ENCODE measurements at places on chromosomes 3 and 15.

- no peak for DNase-seq
Observed at GRCh38 chr3:62132027-62132602, 241.2 kb downstream of the FEZF2 start.

- no peak for DNase-seq
Observed at GRCh38 chr15:91408476-91409076, 308.5 kb downstream of the SV2B start.

DNA sequence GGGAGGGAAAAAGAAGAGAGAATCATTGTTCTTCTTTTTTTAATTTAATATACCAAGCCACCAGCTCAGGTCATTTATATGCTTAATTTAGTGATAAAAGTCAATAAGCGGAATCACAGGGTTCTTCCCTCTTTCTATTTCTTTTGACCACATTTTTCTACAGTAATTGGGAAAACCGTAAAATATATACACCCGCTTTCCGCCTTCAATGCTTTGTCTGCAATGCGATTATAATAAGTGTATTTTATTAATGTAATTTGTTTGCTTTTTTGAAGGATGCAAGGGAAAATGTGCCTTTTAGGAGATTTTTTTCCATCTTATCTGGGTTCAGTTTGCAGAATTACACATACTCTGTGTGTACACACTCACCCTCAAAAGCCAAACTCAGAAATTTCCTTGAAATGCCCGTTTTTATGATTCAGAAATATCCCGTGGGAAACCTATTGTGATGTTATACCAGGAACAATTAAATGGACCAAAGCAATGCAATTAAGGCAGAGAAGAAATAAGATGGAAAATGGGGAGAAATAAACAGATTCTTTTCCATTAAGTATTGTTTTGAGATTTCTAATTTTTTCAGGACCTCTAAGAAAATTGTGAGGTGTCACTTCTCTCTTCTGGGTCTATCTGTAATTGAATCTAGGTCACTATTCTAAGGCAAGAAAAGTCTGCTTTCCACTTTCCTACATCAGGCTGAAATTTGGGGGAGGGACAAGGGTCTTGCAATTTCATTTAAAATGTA lies 8.3 kb downstream of the SOX14 start:
- DNase-seq = no peak

DNA sequence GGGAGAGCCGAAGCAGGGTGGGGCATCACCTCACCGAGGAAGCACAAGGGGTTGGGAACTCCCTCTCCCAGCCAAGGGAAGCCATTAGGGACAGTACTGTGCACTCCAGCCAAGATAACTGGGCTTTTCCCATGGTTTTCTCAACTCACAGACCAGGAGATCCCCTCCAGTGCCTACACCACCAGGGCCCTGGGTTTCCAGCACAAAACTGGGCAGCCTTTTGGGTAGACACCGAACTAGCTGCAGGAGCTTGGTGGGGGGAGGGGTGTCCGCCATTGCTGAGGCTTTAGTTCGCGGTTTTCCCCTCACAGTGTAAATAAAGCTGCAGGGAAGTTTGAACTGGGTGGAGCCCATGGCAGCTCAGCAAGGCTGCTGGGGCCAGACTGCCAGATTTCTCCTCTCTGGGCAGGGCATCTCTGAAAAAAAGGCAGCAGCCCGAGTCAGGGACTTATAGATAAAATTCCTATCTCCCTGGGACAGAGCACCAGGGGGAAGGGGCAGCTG lies 129.6 kb upstream of the LMCD1 start:
- no peak for DNase-seq

GRCh38 chr3:23880703-23881339 lies 36.0 kb downstream of the NKIRAS1 start:
- no peak for DNase-seq

DNA sequence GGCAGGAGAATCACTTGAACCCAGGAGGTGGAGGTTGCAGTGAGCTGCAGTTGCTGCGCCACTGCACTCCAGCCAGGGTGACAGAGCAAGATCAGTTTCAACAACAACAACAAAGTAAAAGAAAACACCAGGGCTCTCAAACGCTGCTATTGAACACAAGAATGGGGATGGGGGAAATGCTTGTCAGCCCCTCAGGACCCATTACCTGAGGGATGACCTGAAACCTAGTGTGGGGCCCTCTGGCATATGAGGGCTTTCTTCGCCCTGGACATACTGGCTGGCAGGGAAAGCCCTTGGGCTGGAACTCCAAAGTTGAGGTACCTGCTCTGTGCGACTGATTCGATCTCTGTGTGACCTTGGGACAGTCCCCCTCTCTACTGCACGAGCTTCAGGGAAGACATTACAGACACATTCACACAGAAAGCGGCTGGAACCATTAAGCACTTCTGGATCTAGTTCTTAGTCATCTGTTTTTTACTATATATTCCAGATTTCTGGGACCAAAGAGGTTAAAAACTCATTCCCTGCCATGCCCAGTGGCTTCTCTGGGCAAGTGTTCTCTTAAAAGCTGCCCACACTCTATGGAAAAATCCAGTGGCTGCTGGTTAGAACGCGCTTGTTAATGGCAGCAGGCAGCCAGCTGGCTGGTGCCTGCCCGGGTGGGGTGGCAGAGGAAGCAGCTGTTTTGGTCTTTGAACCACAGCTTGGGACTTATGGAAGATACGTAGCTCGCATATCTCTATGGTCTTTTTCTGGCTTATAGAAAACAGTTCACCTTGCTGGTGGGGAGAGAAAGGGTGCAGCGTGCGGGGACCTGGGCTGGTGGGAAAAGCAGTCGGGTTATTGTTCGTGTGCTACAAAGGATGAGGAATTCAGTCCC lies 57.2 kb downstream of the ATP1B3 start:
- no peak for DNase-seq

GRCh38 chr3:18424729-18425640 lies at the start of gene SATB1:
TSS of gene SATB1 (minus strand) at chr3:18425339. CDS start at chr3:18420967, 4,372 bp downstream.
- no peak for DNase-seq

DNA sequence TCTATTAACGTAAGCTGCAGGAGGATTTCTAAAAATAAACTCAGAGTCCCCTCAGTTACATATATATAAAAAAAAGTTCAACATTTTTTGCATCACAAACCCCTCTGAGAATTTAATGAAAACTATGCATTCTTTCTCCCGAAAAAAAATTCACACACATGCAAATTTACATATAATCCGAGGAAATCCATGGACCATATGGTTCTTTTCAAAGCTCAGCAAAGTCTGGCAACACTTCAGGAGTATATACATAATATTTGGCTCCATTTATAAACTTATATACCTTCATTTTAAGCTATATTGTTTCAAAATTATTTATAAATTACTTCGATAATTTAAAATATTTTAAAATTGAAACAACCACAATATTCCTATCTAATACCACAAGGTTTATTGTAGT lies 140.7 kb upstream of the PLXND1 start:
- no peak for DNase-seq

DNA sequence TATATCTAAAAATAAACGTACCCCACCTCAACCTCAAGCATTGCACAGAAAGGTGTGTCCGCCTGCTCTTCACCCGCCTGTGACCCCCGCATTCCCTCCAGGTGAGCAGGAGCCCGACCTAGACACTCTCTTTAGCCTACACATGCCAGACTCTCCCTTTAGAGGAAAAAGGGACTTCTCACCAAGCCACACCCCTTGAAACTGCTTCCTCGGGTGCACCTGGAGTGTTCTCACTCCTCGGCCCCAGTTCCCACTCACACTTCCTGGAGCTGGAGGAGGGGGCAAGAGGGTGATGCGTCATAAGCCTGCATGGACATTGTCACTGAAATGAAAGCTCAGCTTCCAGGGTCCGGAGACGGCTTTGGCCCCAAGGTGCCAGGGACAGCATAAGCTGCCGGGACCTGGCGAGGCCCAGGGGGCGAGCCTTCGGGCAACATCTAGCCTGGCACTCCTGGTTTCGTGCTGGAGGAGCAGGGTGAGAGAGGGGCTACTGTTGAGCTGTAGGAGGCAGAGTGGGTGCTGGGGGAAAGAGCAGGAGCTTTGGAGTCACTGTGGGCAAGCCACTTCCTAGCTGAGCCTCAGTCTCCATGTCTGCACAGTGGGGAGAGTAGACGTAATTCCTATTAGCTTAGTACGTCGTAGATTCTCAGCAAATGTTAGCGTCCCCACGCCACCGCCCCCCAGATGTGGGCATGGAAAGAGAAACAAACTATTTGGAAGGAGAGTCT lies 9.8 kb upstream of the MUC4 start:
- DNase-seq = no peak

- DNase-seq = no peak
Observed at GRCh38 chr3:174524203-174524602, 334.9 kb upstream of the NAALADL2 start.

GRCh38 chr3:60336061-60336460 lies 915.2 kb downstream of the FHIT start:
- no peak for DNase-seq

- no peak for DNase-seq
Observed at GRCh38 chr15:74901612-74902063, 5.0 kb downstream of the FAM219B start.

- DNase-seq = no peak
Observed at GRCh38 chr3:127614928-127615589, 13.9 kb upstream of the PODXL2 start.

DNA sequence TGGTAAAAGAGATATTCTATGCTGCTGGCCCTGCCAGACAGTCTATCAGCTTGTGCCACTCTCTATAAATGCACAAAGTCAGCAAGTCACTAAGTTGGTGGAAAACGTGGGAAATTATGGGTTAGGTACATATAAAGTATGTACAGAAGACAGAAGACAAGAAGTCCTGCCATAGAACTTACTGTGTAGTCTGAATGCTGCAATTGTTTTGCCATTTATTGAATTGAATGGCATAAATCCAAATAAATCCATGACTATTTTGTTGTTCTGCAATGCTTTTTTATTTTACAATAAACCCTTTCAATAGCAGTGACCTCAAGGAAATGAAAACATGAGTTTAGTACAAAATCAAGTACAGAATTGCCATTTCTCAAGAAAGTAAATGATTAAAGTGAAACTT lies 34.1 kb upstream of the TM4SF1 start:
- no peak for DNase-seq

DNA sequence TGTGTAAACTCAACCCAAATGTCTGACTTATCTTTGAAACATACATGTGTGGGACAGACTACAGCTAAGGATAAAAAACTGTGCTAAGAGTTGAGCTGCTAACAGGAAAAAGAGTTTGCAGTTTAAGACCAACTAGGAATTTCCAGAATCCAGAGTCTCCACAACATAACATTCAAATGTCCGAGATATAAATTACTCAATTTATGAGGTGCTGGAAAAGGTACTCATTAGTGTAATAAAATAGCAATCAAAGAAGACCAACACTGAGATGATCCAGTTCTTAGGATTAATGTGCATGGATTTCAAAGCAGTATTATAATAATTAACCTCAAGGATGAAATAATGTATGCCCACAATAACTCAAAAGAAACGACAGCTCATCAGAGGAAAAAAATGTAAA lies 426.5 kb upstream of the KCNMB2 start:
- no peak for DNase-seq

DNA sequence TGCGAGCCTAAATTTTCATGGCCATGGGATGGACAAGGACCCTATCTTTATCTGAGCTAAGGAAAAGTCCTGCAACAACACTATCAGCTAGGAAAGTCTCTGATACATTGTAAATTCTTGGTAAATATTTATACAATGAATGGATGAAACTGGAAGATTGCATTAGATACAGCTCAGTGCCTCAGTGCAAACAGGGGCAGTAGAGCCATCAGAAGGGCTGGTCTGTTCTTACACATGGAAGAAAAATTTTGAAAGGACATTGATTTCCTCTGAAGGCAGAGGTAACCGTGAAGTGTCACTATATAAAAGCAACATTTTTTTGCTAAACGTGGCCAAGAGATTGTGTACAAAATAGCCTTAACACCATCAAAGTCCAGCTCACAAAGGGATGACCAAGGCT lies 153.2 kb upstream of the GADL1 start:
- DNase-seq = no peak

DNA sequence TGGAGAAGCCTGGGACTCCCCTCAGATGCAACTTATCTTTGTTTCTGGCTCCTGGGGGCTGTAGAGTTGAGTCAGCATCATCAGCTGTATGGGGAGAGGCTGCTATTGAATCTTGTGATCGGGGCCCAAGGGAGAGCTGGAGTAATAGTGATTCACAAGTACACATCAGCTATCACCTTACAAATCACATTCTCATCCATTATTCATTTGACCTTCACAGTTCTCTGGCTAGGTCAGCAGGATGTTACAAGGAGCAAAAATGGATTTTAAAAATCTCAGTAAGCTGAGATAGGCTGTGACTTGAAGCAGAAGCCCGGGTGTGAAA lies 175.0 kb downstream of the OPA1 start:
- no peak for DNase-seq

GRCh38 chr3:7999384-7999783 lies 502.2 kb upstream of the LMCD1 start:
- DNase-seq = peak; percentile 69

DNA sequence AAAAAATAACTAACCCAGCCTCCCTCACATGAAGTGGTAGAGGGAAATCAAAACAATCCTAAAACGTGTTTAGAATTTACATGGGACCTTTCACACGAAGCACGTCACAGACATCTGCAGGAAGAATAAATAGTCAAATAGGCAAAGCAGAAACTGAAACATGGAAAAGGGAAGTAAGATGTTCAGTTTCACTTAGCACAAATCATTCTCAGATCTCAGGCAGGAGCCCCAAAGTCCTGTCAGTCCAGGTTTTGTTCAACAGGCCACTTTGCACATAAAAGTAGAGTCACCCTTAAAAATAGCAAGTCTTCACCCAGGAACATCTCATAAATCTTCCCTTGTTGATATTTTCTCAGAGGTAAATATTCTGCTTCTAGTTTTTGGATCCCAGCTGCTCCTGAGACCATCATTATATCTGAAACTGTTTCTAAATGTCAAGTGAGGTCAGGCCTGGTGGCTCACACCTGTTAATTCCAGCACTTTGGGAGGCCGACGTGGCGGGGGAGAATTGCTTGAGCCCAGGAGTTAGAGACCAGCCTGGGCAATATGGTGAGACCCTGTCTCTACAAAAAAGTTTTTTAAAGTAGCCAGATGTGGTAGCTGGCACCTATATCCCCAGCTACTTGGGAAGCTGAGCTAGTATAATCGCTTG lies 1.9 kb downstream of the RUBCN start:
- DNase-seq = no peak

GRCh38 chr15:60573936-60574335 lies 95.0 kb upstream of the ICE2 start:
- DNase-seq = no peak

- DNase-seq = no peak
Observed at GRCh38 chr15:47412136-47412535, 305.2 kb upstream of the SEMA6D start.

GRCh38 chr15:95644100-95644875 lies 686.2 kb upstream of the NR2F2 start:
- no peak for DNase-seq

All from astrocyte of the cerebellum (primary cell).